ENCODE measurements at places on chromosomes 2 and 18.

DNA sequence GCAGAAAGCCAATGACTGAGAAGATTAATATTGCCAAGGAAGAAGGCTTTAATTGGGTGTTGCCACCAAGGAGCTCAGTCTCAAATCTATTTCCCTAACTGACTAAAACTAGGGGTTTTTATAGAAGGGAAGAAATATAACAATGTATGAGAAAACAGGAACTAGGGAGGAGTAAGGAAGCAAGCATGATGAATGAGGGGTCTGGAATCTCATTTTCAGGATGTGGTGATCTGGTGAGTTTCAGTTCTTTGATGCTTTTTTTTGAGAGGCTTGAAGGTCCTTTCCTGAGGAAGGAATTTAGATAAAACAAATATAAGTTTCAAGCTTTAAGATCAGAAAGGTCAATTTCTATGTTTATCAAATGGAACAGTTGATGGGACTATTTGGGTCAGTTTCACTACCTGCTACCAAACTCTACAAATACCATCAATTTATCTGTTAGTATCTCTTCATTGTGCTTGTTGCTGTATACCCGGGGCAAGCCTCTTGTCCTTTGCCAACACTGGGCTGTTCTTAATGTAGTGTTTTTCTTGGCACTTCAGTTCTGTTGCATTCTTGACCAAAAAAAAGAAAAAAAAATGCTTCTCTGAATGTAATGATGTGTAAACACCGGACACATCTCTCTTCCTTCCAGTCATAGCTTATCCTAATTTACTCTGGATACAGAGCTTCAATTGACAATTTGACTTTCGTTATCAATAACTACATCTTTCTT, 357.0 kb downstream of the GALNT13 start:
- no peak for DNase-seq

- no peak for DNase-seq
These were observed 326.7 kb downstream of the MTX2 start for GRCh38 chr2:176595986-176596385.

- DNase-seq = no peak
These were observed 167.9 kb downstream of the PARD3B start for GRCh38 chr2:204713211-204713610.

- DNase-seq = no peak
These were observed 61.6 kb upstream of the PIK3C3 start for GRCh38 chr18:41893432-41893831.

DNA sequence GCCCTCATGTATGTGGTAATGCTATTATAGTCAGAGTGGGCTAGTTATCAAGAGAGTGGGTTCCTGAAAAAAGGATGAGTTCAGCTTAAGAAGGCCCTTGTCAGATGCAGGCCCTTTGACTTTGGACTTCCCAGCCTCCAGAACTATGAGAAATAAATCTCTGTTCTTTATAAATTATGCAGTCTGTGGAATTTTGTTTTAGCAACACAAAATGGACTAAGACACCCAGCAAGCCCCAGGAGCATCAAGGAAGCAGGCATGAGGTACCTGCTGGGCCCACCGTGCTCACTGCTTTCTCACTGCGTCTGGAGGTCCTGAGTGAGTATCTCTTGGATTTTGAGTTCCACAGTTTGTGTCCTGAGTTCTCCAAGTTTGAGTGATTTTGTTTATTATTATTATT, 35.9 kb upstream of the LIPG start:
- DNase-seq = no peak

GRCh38 chr2:230614913-230615332, 97.7 kb upstream of the CAB39 start:
- DNase-seq = peak; percentile 31

DNA sequence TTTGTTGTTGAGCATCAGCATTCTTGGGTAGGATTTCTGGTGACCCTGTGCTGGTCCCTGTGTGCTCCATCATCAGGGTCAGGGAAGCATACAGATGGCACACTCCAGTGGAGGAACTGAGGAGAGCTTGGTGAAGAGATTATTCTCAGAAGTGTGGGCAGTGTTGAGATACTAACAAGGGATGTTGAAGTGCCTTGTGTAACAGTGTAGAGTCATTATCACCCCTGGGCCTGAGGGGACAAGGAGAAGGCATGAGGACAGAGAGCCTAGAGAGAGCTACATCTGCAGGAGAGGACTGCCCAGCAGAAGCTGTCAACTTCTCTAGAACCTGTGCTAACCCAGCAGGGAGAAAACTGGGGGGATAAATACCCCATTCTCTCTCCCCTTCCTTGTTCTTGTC, 189.0 kb downstream of the PLCL1 start:
- DNase-seq = no peak

- DNase-seq = no peak
These were observed 501.8 kb upstream of the RAB12 start for GRCh38 chr18:8107426-8107825.

GRCh38 chr2:28341208-28341891, 51.3 kb upstream of the FOSL2 start:
- DNase-seq = no peak

DNA sequence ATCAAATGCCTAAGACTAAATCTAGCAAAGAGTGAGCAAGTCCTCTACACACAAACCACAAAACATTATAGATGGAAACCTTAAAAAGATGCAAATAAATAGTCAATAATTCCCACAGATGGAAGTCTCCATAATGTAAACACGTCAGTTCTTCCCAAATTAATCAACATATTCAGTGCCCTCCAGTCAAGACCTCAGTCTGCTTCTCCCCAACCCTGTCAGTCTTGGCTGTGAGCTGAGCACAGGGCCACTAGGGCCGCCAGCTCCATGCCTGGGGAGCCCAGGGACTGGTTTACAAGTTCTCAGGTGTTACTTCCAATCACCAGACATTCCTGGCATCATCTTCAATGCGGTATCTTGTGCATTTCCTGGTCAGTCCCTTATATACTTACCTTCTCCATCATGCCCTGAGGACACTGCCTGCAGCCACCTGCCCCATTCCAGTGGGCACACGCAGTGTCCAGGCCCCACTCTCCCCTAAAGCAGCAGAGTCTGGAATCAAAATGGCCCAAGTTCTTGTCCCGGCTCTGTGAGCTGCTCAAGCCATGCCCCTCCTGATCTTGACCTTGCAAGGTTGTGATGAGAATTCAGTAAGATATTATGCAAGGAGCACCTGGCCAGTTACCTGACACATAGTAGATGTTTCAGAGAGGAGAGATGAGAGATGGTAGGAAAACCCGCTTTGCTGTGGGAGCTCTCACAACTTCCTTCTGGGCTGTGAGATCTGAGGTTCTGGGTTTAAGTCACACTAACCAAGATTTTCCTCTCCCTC, 207.9 kb upstream of the RAB6C start:
- DNase-seq = no peak

- DNase-seq = no peak
These were observed 94.1 kb downstream of the ANKRD44 start for GRCh38 chr2:197216361-197216979.

GRCh38 chr2:89763581-89764485, 1072.4 kb downstream of the RPIA start:
- no peak for DNase-seq

DNA sequence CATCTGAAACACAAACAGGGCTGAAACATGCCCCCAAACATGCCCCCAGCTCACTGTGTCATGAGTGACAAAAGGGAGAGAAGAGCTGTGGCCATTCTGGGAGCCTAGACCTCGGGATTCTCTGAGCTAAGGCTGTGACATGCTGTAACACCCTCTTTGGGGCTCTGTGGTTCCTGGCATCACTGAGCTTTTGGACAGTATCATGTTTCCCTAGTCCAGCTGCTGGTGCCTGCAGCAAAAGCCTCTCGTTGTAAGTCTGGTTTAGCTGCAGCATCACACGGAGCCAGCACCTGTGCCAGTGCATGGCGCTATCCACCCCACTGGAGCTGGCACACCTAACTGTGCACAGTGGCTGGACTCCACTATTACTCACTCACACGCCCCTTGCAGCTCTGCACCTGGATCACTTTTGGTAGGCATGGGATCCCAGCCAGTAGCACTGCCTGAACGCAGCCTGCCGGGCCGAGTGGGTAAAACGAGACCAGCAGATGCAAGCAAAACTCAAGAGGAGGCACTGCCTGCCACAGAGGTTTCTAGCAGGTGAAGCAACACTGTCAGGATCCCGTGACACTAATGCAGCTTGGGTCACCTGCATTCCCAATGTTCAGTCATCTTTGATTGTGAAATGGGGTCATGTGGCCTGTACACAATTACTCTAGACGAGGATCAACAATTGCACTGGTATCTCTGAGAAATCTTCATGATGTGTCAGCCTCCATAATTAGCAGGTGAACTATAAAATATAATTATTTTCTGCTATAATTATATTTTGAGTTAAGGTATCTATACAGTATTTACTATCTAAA, 547.2 kb downstream of the ZNF804A start:
- no peak for DNase-seq

DNA sequence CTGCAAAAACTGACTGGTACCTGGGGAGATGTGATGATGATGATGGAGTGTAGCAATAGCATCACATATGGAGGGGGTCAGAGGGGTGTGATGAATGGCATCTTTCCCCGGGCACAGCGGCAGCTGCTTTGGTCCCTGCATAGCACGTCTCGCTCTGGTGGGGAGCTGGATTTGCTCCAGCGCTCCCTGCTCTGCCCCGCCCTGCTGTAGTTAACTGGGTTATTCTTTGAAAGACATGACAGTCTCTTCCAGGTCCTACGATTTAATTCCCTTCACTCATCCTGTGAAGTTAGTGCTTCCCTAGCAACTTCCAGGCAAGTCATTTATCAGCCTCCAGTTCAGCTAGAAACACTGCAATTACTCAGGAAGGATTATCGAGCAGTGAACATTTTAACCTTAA, 463.1 kb downstream of the TSN start:
- DNase-seq = no peak

- DNase-seq = no peak
These were observed 216.7 kb downstream of the TXNL1 start for GRCh38 chr18:56421647-56422046.

- DNase-seq = no peak
These were observed 39.5 kb downstream of the ATP6V1C2 start for GRCh38 chr2:10760794-10761504.
